ENCODE measurements at places on chromosomes 5 and 9. TPM values are rescaled to one million over a fixed set of nuclear protein-coding genes. Genes with fewer than 3 reads are reported as not detected.

The TBC1D2 gene
- 5.0 TPM for polyA plus RNA-seq

The PCA3 gene
- not detected for polyA plus RNA-seq

The RNF183 gene
- polyA plus RNA-seq, result not detected

The NR3C1 gene
- polyA plus RNA-seq, result 2.2 TPM

The PCDHGC4 gene
- 4.3 TPM for polyA plus RNA-seq

The UNC5A gene
- polyA plus RNA-seq, result 3.8 TPM

The OCLN gene
- 7.5 TPM for polyA plus RNA-seq

The ANKRD55 gene
- 22.1 TPM for polyA plus RNA-seq

The PCSK1 gene
- polyA plus RNA-seq, result 21.7 TPM

The KCNV2 gene
- not detected for polyA plus RNA-seq

The TMEM215 gene
- not detected for polyA plus RNA-seq

The THBS4 gene
- polyA plus RNA-seq, result 6.3 TPM

The IGFBPL1 gene
- polyA plus RNA-seq, result 372 TPM

The PRELID2 gene
- polyA plus RNA-seq, result 0.16 TPM

The GLDC gene
- 11.4 TPM for polyA plus RNA-seq

The CXXC5 gene
- polyA plus RNA-seq, result 38.0 TPM

The CORO2A gene
- 1.9 TPM for polyA plus RNA-seq

The SHOC1 gene
- not detected for polyA plus RNA-seq

The CCNO gene
- 0.16 TPM for polyA plus RNA-seq

The IFNA2 gene
- not detected for polyA plus RNA-seq

The GAS1 gene
- polyA plus RNA-seq, result 1.6 TPM

The SPATA31D4 gene
- not detected for polyA plus RNA-seq

The CCIN gene
- polyA plus RNA-seq, result not detected

The NDUFAF2 gene
- polyA plus RNA-seq, result 53.6 TPM

The PCDHGA3 gene
- polyA plus RNA-seq, result 0.26 TPM

The FBLL1 gene
- 79.6 TPM for polyA plus RNA-seq

The FOXD4L6 gene
- 2.3 TPM for polyA plus RNA-seq

The CTSV gene
- 0.32 TPM for polyA plus RNA-seq

The FOXD4L4 gene
- not detected for polyA plus RNA-seq

The IL9 gene
- polyA plus RNA-seq, result not detected

The SLIT3 gene
- polyA plus RNA-seq, result 0.06 TPM

The FRRS1L gene
- 20.4 TPM for polyA plus RNA-seq

The TMEFF1 gene
- 295 TPM for polyA plus RNA-seq

The CWC27 gene
- polyA plus RNA-seq, result 21.6 TPM

The FNIP1 gene
- polyA plus RNA-seq, result 14.1 TPM

The PRLR gene
- 0.50 TPM for polyA plus RNA-seq

The ADGRD2 gene
- not detected for polyA plus RNA-seq

The ZNF483 gene
- 2.9 TPM for polyA plus RNA-seq

The MARCOL gene
- not detected for polyA plus RNA-seq

The CACNA1B gene
- polyA plus RNA-seq, result 5.8 TPM

The SPATA31C1 gene
- not detected for polyA plus RNA-seq

The ORM2 gene
- not detected for polyA plus RNA-seq

The ARL14EPL gene
- 0.24 TPM for polyA plus RNA-seq

The IRF1 gene
- 0.96 TPM for polyA plus RNA-seq

The DAPK1 gene
- 57.3 TPM for polyA plus RNA-seq

The LRRC70 gene
- polyA plus RNA-seq, result 1.5 TPM

The IL4 gene
- polyA plus RNA-seq, result not detected

The PCDHGB7 gene
- 4.7 TPM for polyA plus RNA-seq

The TMOD1 gene
- polyA plus RNA-seq, result 0.22 TPM

The HNRNPA0 gene
- 73.7 TPM for polyA plus RNA-seq

The FCHSD1 gene
- 3.9 TPM for polyA plus RNA-seq

The GPR151 gene
- 1.0 TPM for polyA plus RNA-seq

The FBP1 gene
- polyA plus RNA-seq, result 0.94 TPM

All from neural cell (in vitro differentiated cells).